ENCODE measurements at places on chromosomes 3 and 15.

DNA sequence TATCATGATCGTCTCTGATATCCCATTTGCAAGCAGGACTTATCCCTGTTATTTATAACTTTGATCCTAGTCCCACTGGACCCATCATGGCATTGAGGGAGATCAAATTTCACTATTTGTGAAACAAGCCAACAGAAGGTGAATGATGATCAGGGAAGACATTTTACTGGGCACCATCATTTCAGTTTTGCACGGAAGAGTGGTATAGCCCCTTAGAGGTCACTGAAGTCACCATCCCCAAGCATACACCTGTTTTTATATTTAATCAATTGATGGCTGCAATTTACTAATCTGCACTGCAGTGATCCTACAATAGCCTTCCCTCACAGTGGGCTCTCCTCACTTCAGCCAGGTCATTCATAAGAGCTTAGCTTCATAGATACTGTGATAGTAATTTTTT is 132.4 kb downstream of the FHIT start:
- DNase-seq = no peak

DNA sequence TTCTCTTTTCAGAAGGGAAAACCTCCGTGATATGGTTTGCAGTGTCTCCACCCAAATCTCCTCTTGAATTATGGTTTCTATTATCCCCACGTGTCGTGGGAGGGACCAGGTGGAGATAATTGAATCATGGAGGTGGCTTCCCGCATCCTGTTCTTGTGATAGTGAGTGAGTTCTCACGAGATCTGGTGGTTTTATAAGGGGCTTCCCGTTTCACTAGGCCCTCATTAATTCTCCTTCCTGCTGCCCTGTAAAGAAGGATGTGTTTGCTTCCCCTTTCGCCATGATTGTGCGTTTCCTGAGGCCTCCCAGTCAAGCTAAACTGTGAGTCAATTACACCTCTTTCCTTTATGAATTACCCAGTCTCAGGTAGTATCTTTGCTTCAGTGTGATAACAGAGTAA is 692.7 kb upstream of the GRM7 start:
- no peak for DNase-seq

GRCh38 chr3:89252860-89253259 is 145.4 kb downstream of the EPHA3 start:
- DNase-seq = no peak

DNA sequence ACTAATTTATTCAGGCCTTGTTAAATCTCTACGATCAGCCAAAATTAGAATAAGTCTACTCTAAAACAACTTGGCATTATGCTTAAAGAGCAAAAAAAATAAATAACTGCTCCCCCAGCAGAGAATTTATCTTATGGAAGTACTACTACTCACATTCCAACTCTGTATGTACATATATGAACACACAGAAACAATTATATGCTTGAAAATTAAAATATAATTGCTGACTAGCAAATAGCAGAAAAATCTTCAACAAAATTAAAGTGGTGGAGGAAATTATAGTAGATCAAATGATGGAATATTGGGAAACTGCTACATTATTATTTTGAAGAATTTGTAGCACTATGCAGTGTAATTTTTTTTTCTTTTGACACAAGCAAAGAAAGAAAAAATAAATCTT is 580.9 kb downstream of the MECOM start:
- DNase-seq = no peak

GRCh38 chr15:69723404-69724096 is 270.9 kb downstream of the RPLP1 start:
- DNase-seq = peak; percentile 27

DNA sequence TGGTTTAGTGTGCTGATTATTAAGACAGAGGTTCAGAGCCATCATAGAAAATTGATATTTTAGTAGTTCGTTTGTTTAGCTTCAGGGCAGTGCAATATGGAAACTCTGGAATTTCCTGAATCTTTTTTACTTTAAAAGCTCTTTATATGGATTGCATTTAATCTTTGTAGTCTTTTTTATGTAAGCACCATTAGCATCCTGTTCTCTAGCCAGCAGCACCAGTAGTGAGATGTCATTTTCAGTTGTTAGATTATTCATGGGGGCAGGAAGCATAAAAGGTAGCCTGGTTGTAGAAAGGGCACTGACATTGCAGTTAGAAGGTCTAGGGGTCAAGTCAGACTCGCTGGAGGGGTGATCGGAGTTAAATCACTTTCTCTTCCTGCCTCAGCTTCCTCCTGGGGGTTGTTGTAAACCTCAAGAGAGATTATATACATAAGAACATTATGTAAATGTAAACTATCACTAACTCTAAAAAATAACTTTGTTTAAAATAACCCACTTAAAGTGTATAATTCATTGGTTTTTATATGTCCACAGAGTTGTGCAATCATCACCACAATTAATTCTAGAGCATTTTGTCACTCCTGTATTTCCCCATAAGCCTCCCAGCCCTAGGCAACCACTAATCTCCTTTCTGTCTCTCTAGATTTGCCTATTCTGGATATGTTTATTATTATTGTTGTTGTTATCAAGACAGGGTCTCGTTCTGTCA is 31.4 kb upstream of the ITPKA start:
- DNase-seq = no peak

DNA sequence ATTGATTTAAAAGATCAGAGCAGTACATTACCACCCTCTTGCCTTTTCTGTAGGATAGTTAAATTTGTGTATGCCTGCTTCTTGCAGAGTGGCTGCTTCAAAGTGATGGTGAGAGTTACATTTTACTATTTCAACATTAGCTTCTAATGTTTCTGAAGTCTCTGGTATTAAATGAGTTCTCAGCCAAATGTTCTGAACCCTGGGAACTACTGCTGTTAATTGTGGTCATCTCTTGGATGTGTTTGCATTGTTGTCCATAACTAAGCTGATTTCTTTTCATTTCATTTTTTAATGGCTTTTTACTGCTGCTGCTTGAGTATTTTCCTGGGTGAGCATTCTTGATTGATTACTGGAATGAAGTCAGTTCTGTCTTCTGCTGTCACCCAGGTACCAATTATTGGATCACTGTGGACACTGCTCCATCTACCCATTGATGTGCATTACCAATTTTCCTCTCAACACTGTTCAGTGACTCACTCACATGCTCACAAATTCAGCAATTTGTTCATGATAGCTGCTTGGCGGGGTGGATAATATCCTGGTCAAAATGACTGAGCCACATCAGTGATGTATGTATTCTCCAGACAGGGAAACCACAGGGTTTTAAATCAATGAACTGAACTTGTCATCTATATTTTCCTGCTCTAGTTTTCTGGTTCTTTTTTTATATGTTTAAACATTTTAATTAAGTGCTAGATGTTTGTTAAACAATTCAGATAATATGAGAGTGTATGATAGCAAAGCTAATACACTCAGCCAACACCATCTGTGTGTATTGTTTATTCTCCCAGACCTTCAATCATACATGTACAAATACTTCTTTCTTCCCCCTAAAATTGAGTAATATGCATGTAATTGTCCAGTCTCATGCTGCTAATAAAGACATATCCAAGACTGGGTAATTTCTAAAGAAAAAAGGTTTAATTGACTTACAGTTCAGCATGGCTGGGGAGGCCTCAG is 587.6 kb downstream of the RSL24D1 start:
- no peak for DNase-seq

GRCh38 chr3:161500068-161500796 is 3.6 kb downstream of the OTOL1 start:
- DNase-seq = no peak

GRCh38 chr3:158470944-158471638 is 99.9 kb upstream of the MLF1 start:
- DNase-seq = no peak

GRCh38 chr3:76673171-76673570 is 366.7 kb upstream of the ROBO2 start:
- no peak for DNase-seq

- DNase-seq = no peak
These were observed 72.6 kb upstream of the NR2E3 start for GRCh38 chr15:71737761-71738160.

DNA sequence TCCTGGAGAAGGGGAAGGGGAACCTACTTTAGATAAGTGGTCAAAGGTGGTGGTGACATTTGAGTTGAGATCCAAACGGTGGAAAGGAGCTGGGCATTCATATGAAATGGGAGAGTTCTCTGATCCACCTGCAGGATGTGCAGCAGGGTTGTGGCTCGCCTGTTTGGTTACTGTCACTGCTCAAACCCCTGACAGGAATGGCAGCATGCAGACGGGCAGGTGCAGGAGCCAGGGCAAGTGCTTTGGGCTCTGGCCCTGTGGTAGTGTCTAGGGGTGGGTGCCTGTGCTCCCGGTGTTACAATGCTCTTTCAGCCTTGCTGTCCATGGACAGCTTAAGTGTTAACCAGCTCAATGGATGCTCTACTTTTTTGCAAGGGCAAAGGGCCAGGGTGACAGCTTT is 18.5 kb downstream of the PAQR9 start:
- no peak for DNase-seq

- no peak for DNase-seq
These were observed 40.9 kb upstream of the SMAD3 start for GRCh38 chr15:67024314-67024997.

- DNase-seq = no peak
These were observed 322.1 kb downstream of the WDR72 start for GRCh38 chr15:53437366-53437765.

GRCh38 chr15:82539691-82540054 is 584 bp downstream of the RPS17 start:
- DNase-seq = no peak

GRCh38 chr3:104412608-104413580 is 953.8 kb upstream of the ALCAM start:
- DNase-seq = no peak

DNA sequence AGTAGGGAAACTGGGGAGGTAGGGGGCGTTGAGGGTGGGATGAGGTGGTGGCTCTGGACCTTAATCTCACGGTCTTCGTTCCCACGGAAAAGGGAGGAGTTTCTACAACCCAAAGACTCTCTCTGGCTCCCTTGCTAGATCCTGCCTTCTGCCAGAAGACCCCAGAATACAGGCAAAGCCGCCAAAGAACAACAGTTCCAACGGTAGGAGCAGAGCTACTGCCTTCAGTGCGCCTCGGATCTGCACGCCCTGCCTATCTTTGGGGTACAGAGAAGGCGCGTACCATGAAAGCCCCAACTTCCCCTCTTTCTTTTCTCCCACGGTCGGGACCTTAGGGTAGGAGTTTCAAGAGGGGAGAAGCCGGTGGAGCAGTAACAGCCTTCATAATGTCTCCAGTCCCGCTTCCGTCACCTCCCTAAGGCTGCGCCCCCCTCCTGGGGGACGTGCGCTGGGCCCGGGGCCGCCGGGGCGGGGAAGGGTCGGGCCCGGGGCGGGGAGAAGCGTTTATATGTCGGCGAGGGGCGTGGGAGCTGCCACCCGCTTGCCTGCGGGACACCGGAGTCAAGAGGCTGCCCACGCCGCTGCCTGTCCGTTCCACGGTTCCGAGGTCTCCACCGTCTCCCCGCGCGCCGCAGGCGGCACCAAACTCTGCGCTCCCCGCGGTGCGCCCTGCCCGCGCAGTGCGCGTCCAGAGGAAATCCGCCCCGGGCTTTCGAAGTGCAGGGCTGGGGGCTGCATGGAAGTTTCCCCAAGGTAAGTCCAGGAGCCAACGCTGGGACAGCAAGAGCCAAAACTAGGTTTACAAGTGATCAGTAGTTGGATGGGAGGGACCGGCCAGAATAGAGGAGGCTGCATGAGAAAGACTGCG is at the start of gene COL6A6:
Gene COL6A6 (plus strand): TSS at position 533 of the 868 bp plus-strand sequence. CDS start 43,188 bp downstream, outside the sequence.
- DNase-seq = no peak

- no peak for DNase-seq
These were observed 70.9 kb downstream of the CHAC1 start for GRCh38 chr15:41024131-41024530.

DNA sequence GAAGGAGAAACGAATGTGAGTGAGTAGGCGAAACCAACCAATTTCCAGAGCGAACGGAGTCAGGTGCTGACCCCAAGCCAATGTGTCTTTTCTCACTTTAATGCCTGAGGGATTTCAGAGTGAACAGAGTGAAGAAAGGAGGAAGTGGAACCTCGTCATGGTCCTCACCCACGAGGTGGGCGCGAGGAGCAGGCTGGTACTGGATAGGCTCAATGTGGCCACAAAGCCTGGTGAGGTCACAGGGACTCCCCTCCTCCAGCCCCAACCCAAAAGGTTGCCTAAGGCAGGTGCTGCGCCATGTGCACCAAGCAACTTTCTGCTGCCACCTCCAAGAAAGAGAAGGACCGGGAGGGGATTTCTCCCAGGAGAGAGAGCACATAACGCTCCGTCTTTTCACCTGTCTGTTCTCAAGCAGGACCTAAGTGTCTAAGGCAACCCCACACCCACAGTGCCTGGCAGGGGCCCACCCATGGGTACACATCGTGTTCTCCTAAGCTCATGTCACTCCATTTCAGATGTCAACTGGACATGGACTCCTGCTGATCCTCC is 3.8 kb downstream of the NRROS start:
- DNase-seq = no peak

- DNase-seq = no peak
These were observed 12.7 kb upstream of the SCN10A start for GRCh38 chr3:38828681-38829080.

DNA sequence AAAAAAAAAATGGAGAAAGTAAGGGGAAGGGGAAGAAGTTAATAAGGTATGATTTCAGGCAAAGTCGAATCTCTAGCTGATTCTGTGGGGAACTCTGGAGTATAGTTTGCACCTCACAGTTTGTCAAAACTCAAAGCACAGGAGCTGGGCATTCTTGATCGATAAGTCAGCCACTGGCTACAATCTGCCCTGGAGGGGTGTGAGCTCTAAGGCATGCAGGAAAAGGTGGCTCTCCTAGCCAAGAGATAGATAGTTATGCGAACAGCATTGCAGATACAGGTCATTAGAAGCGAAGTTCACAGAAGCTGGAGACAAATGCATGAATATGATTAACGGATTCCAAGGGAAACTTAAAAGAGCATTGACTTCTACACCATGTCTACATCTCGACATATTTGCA is 952.6 kb downstream of the AGBL1 start:
- DNase-seq = no peak

DNA sequence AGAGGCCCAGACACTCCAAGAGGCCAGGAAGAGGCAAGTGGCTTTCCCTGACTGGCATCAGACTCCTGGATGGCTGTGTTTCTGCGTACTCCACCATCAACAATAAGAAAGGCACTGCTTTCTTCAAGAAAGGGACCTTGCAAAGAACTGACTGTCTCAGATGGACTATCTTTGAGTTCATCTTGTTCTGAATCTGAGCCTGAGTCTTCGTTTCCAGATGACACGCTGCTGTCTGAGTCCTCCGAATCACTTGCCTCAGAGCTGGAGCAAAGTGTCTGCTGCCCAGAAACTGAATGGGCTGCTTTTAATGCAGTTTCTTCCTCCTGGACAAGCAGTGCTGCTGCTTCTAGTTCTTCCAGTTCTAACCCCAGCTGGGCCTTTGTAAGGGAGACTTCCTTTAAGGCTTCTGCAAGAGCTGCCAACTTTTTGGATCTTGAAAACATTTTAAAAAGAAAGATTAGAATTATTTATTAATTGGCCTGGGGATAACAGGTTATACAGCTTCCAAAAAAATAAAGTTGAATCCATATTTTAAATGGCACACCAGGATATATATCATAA is 97.8 kb downstream of the SHQ1 start:
- DNase-seq = no peak

GRCh38 chr3:73523661-73524060 is 101.1 kb downstream of the PDZRN3 start:
- no peak for DNase-seq
